ENCODE measurements at places on chromosomes 2 and 18. TPM values are rescaled to one million over a fixed set of nuclear protein-coding genes. Genes with fewer than 3 reads are reported as not detected.

DNA sequence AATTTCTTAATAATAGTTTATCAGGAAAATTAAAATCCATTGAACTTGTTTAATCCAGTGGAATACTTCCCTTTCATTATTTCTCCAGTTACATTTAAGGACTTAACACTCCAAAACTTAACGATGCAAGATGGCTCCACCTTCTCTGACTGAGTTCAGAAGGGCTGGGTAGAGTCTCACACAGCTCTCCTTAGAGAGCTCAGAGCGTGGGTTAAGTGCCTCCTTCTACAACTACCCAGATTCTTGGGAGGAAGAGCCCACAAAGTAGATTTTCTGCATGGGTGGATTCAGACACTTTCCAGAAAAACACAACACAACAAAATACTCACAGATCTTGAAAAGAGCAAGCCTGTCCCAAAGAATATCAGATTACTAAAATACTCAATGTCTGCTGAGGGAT, 130.6 kb downstream of the THADA start:
- DNase-seq: no peak

DNA sequence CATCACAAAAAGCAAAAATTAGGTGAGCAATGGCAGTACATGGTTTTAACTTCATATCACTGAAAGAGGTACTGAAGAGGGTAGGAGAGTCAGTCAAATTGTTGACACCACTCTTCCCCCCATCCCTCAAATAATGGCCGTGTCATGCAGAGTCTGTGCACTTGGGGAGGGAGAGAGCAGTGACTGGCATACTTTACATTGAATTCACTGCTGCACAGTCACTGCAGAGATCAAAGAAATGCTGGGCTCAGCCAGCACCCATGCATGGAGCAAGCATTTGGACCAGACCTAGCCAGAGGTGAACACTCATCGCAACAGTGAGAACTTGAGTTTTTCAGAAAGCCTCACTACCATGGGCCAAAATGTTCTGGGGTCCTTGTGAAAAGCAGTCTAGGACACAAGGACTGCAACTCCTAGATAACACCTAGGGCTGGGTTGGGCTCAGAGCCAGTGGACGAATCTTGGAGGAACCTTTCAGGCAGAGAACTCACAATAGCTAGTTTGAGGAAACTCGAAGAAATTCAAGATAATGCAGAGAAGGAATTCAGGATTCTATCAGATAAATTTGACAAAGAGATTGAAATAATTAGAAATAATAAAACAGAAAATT, 112.9 kb downstream of the NR4A2 start:
- DNase-seq: no peak

- no peak for DNase-seq
Measured at GRCh38 chr2:128279786-128280157, 38.9 kb downstream of the HS6ST1 start.

GRCh38 chr18:43046322-43046721, 69.2 kb downstream of the RIT2 start:
- DNase-seq: no peak

- no peak for DNase-seq
Measured at GRCh38 chr2:309954-310510, 22.1 kb upstream of the ALKAL2 start.

GRCh38 chr18:24227977-24228666, 89.3 kb downstream of the CABYR start:
- DNase-seq: no peak

DNA sequence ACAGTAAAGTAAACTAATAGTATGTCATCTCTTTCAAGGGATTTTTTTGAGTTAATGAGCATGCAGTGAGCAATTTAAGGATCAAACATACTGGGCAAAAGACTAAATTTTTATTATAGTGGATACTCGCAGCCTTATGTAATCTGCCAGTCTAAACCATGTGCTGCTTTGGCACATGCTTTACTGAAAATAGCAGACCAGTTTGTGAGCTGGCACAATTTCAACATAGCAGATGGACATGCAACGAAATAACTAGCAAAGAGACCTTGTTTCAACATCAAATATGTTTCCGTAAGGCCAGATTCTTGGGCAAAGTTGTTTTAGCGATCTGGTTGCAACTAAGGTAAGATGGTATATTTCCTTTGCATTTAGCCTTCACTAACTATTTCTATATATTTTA, 807.3 kb downstream of the NR4A2 start:
- DNase-seq: no peak

DNA sequence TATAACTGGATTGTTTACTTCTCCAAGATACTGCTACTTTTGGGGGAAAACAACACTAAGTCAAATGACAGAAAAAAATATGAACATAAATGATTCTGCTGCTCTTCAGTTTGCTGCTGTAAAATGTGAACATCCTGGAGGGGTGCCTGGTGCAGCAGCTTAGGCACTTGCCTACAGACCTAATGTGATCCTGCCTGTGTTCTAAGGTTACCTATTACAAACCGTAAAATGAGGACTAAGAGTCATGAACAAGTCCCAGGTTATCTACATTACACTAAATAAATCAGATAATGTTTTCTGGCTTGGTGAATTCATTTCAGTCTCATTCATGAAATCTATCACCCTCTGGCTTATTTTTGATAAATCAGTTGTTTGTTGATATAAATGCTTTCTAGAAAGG, 38.4 kb upstream of the ERCC3 start:
- no peak for DNase-seq

DNA sequence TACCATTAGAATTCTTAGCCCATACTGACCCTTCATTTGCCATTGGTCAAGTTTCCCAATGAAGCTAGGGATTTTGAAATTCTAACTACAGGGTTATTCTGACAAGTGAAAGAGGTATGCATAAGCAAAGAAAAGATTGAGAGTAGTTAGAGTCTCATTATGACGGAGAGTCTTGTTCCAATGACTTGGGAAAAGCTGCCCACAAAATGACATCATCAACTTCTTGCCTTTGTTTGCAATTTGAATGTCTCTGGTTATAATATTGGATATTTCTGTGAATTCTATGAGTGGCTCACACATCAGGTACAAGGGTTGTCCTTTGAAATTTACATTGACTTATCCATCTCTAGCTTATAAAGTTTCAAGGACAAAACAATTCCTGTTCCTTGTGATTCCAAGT, 772.2 kb downstream of the TRIB2 start:
- DNase-seq: no peak

DNA sequence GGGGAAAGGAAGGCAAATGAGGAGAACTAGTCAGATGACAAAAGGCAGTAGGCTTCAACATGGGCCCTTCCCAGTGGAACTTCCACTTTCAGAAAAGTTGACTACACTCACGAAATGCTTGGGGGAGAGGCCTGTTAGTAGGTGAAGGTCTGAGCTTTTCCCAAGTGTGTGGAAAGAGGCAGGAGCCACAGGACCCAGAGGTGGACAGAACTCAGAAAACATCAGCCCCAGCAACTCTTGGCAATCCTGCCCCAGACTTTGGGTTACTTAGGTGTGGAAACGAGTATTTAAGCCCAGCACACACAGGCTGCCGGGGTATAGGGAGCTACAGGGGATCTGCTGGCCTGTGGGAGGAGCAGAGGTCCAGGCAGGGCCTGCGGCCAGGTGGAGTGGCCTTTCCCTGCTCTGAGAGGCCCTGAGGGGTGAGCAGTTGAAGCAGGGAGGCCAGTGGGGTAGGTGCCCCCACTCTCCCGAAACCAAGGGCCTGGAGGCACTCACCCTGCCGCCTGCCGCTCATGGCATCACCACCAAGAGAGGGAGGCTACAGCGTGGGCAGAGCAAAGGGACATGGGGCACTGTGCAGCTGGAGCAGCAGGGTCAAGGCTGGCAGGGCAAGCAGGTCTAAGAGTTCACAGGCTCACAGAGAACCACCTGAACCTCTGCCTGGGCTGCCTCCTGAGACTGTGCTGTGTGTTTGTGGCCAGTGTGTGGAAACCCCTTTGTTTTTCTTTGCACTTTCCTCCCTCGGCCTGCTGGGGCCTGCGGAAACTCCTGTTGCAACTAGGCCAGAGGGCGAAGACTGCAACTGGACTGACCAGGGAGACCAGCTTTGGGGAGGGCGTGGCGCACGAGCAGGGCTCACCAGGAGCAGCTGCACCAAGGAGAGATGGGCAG, 130.7 kb upstream of the SERTAD2 start:
- no peak for DNase-seq

DNA sequence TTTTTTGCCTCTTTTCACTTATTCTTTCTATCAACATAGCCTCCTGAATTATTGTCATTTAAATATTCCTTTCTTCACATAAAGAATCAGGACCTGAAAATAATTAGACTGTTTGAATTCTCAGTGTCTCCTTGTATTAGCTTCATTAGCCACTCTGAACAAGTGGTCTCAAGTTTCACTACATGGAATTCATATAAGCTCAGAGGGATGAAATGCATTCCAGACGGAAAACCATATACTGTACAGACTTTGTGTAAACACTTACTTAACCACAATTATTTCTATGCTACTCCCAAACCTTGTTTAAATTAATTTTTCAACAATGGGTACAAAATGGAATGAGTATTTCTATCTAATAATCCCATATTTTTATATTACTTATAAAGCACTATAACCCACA, 53.4 kb downstream of the CHN1 start:
- no peak for DNase-seq

- no peak for DNase-seq
Measured at GRCh38 chr2:70450641-70451250, 102.9 kb downstream of the TGFA start.

- no peak for DNase-seq
Measured at GRCh38 chr2:69307579-69308064, 79.4 kb downstream of the GFPT1 start.

DNA sequence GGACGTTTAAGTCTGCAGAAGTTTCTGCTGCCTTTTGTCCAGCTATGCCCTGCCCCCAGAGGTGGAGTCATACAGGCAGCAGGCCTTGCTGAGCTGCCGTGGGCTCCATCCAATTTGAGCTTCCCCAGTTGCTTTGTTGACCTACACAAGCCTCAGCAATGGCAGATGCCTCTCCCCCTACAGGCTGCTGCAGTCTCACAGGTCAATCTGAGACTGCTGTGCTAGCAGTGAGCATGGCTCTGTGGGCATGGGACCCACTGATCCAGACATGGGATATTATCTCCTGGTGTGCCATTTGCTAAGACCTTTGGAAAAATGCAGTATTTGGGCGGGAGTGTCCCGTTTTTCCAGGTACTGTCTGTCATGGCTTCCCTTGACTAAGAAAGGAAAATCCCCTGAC, 726.0 kb downstream of the ERBB4 start:
- no peak for DNase-seq

DNA sequence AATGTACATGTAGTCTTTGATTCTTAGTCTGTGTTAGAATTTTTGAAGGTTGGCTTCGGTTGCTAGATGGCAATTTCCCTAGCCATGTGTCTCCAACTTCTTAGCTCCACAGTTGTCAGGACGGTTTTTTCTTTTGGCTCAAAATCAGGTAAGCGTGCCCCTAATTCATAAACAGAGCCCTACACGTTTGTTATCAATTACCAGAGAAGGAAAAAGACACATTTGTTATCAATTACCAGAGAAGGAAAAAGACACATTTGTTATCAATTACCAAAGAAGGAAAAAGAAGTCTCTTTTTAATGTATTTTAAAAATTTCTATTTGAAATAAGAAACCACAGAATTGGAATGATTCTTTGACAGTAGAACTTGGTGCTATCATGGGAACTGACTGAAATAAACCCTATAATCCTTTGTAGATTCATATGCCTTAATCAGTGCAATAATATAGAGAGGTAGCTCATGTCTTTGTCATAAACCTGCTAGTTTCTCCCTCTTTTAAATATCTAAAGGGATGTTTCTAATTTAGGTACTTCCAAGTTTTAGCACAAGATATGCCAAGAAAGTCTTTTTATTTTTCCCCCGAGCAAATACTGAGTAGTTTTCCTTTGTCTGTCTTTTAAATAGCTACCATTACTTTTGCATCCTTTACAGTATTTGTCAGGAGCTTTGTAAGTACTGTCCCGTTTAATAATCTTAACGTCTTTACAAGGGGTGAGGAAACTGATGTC, 35.9 kb downstream of the CAMKMT start:
- DNase-seq: no peak

GRCh38 chr18:321865-322467, 54.1 kb upstream of the THOC1 start:
- no peak for DNase-seq

- DNase-seq: no peak
Measured at GRCh38 chr2:203820969-203821368, 46.6 kb upstream of the CTLA4 start.

DNA sequence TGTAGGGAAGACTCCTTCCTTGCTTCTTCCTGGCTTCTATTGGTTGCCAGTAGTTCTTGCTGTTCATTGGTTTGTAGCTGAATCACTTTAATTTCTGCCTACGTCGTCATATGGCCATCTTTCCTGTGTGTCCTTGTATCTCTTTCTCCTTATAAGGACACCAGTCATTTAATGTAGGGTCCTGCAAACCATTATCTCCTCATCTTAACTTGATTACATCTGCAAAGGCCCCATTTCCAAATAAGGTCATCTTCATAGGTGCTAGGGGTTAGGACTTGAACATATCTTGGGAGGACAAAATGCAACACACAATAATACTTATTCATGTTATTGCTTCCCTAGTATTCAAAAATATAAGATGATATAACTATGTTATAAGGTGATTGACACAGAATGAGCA, 95.5 kb upstream of the TTC27 start:
- DNase-seq: no peak

DNA sequence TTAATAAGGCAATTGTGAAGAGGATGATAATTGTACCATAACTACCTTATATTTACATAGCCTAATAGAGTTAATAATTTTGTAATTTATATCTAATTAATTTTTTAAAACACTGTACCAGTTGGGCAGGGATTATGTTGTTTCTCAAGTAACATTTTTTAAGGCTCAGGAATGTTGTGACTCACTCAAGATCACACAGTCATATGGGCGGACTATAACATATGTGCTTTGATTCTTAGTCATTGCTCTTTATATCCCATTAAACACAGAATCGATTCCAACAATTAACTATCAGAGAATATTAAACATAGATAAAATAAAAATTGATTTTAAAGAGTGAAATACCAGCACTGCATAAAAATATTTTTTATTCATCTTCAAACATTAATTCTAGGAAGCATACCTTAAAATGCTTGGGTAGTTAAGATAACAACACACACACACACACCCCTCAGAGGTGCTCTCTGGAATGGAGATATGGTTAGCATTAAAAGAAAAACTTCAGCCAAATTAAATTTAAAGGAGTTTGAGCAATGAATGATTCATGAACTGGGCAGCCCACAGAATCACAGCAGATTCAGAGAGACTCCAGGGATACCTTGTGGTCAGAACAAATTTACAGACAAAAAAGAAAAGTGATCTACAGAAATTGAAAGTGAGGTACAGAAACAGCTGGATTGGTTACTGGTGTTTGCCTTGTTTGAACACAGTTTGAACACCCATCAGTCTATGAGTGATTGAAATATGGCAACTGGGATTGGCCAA, 869.4 kb upstream of the ID2 start:
- DNase-seq: no peak

CCDC150 gene
- total RNA-seq: 0.81 TPM

CD226 gene
- 20.1 TPM for total RNA-seq

TRIM43 gene
- not detected for total RNA-seq

TEX44 gene
- not detected for total RNA-seq

RASGRP3 gene
- total RNA-seq: 2.8 TPM

CD302 gene
- 0.54 TPM for total RNA-seq

Measured in CD8-positive, alpha-beta T cell (primary cell).